ENCODE measurements at places on chromosomes 5 and 9. TPM values are rescaled to one million over a fixed set of nuclear protein-coding genes. Genes with fewer than 3 reads are reported as not detected.

FOXI1 gene
- polyA plus RNA-seq = not detected

PCDHGC5 gene
- 1.5 TPM for polyA plus RNA-seq

LEAP2 gene
- 1.2 TPM for polyA plus RNA-seq

ALDH1A1 gene
- 0.32 TPM for polyA plus RNA-seq

PDE6A gene
- 0.05 TPM for polyA plus RNA-seq

MED10 gene
- polyA plus RNA-seq = 31.1 TPM
